ENCODE measurements at places on chromosomes 1 and 21.

DNA sequence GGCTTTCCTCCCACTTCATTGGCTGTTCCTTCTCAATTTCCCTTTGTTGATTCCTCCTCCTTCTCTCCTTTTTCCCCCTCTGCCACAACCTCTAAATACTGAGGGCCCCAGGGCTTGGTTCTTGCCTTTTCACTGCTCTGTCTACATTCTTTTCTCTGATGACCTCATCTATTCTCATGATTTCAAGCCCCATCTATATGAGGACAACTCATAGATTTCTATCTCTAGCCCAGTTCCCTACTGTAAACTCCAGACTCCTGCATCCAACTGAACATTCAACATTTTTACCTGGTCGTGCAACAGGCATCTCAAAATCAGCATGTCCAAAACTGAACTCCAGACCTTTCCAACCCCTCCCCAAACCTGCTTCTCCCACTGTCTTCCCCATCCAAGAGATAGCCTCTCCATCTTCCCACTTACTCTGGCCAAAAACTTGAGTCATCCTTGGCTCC is 11.5 kb upstream of the SLC9A1 start:
- DNase-seq = no peak

- no peak for DNase-seq
Observed at GRCh38 chr1:5751163-5751540, 241.1 kb downstream of the NPHP4 start.

DNA sequence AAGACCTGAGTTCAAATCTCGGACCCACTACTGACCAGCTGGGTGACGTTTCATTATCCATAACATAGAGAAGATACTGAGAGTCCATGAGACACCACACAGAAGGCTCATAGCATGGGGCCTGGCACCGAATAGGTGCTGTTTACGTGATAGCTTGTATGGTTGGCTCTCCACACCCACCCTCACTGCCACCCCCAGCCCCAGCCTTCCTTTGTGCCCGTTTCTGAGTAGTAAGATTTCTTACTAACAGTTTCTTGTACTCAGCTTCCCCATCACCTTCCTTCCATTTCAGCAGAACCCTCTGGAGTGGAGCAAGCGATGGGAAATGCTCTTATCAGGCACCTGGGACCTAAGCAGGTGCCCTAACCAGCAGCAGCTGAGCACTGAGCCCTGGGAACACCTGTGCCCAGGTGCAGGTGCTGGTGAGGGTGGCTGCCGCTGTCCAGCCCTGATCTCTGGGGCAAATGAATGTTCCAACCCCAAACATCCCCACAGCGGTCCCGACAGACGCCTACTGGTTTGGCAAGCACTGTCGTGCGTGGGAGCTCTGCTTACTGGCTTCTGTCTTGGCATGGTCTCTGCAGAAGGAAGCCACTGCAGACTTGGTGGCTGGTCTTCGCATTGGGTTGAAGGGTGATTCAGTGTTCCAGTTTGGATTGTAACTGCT is 225.4 kb downstream of the CAMTA1 start:
- no peak for DNase-seq

DNA sequence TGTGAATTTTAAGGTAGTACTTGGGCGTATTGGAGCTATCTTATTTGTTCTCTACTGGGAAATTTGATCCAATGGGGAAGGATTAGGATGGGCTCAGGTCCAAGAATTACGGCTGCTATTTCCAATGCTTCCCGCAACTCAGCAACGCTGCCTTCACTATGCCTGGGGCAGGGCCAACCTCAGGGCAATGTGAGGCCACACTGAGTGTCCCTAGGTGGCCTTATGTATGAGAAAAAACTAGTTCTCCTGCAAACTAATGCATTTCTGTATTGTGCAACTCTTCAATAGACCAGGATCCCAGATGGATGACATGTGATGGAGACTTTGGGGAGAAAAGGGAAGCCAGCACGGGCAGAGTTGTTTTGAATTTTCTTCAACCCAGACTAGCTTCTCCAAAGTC is 168.1 kb downstream of the DUSP10 start:
- DNase-seq = no peak

GRCh38 chr1:155888481-155888880 is 22.7 kb downstream of the RIT1 start:
- DNase-seq = no peak

- no peak for DNase-seq
Observed at GRCh38 chr1:96465441-96465840, 256.1 kb upstream of the PTBP2 start.

DNA sequence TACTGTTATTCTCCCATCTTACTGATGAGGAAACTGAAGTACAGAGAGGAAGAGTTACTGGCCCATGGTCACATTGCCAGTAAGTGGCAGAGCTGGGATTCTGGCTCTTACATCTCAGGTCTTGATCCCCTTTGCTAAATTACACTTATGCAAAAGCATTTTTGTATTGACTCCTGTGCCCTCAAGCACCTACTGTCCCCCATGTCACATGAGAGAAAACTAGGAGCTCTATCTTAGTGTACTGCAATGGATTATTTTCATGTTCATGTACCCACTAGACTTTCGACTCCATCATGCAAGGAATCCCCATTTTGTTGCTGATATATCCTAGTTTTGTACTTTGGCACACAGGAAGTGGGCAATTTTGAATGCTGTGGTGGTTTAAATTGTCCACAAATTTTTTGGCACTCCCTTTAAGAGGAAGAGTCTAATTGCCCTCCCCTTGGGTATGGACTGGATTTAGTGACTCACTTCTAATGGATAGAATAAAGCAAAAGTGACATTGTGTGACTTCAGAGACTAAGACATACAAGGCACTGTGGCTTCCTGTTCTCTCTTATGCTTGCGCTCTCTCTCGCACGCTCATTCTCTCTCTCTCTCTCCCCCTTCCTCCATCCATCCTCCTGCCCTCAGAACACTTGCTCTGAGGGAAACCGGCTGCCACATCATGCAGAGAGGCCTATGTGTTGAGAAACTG is 43.5 kb upstream of the JAK1 start:
- no peak for DNase-seq

DNA sequence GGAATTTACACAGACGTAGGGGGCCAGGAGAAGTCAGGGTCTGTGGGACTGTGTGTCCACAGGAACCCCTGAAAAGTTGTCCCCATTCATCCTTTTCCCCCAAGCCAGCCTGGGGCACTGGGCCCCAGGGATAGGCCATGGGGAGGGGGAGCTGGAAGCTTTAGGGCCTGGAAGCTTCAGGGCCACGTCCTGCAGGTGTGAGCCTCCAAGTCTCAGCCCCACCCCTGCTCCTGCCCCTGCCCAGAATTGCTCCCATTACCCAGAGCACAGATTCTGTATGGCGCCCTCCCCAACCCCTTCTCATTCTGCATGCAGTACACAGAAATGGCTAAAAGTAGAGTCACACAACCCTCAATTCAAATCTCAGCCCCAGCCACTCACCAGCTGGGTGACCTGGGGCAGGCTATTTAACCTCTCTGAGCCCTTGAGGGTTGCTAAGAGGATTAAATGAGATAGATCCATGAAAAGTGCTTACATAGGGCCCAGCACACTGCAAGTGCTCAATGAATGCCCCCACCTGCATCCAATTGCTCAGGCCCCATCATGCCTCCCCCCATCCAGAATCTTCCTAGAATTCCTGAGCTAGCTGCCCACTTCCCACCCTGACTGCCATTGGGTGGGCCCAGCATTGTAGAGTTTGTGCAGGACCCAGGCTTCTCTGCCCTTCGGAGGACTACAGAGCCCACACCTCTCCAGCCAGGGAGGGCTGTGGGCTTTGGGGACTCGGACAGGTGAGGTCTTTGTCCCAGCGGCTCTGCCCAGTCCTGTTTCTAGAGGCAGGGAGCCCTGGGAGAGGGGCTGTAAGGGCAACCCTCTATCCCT is 6.5 kb downstream of the RAP1GAP start:
- no peak for DNase-seq

- DNase-seq = no peak
Observed at GRCh38 chr1:97441966-97442365, 478.9 kb downstream of the DPYD start.

GRCh38 chr1:116806245-116806644 is 52.0 kb downstream of the CD2 start:
- DNase-seq = no peak

- DNase-seq = no peak
Observed at GRCh38 chr1:112006416-112007025, 17.1 kb upstream of the KCND3 start.

DNA sequence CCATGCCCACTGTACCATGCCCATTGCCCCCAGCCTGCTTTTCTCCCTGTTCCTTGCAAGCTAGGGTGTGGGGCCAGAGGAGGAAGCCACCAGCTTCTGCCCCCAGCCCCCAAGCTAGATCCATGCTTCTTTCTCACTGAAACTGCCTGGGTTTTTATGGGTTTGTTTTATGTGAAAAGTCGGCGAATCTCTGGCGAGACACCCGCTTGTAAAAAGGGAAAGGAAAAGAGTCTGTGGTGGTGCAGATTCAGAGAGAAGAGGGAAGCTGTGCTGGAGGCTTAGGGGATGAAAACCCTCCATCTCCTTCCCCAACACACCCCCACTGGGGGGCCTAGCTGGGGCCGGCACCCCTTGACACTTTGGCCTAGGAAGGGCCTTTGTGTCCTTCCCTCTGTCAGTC is 26.2 kb downstream of the GRHL3 start:
- no peak for DNase-seq

GRCh38 chr1:86062453-86062852 is 94.1 kb downstream of the COL24A1 start:
- DNase-seq = no peak

- no peak for DNase-seq
Observed at GRCh38 chr1:231734417-231734816, 107.8 kb downstream of the DISC1 start.

DNA sequence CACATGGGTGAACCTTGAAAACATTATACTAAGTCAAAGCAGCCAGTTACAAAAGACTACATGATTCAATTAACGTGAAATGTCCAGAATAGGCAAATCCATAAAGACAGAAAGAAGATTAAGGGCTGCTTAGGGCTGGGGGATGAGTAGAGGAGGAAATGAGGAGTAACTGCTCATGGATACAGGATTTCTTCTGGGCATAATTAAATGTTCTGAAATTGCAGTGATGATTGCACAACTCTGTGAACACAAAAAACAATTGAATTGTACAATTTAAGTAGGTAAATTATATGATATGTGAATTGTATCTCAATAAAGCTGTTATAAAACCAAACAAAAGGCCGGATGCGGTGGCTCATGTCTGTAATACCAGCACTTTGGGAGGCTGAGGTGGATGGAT is 52.2 kb downstream of the RERE start:
- no peak for DNase-seq

GRCh38 chr1:207883660-207884250 is 27.2 kb downstream of the CD34 start:
- no peak for DNase-seq

DNA sequence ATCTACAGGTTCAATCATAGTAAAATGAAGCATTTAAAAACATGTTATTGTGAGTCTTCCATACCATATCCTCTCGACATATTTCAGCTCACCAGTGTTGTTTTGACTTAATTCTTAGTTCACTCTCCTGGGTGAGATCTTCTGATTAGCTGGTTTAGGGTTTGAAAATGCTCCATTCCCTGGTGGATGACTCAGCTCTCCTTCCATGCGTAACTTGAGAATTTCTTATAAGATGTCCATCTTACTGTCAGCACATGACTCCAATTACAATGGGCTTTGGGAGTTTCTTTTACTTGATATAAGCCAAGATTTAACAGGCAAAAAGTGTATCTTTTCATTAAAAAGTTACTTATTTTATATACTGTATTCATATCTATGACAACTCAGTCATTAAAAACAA is 476.5 kb downstream of the BRINP3 start:
- no peak for DNase-seq

GRCh38 chr1:18155881-18156385 is 48.3 kb downstream of the IGSF21 start:
- no peak for DNase-seq

All from NCI-H1436 treated with DMSO at 0.1 percent for 48 hours (cell line).